ENCODE measurements at places on chromosomes 5 and 9.
A peak's percentile ranks its signal among the peaks of the same experiment; 100 is the strongest.

DNA sequence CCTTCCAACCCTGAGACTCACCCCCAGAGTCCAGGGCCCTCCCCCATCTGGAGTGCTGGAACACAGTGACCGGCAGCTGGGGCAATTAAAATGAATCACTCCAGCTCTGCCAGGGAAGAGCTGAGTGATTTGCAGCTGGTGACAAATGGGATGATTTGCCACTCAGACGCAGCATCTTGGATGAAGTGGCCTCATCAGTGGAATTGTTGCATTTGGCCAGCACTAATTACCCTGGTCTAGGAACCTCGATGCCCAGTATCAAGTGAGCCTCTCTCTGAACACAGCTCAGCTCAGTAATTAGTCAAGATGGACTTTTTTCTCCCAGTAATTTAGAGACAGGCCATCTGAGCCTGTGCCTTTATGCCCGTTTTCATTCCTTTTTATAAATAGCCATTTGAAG is 259.5 kb downstream of the GRIA1 start:
- DNase-seq = no peak

GRCh38 chr5:157343842-157344790 is 78.2 kb downstream of the CYFIP2 start:
- DNase-seq = no peak

DNA sequence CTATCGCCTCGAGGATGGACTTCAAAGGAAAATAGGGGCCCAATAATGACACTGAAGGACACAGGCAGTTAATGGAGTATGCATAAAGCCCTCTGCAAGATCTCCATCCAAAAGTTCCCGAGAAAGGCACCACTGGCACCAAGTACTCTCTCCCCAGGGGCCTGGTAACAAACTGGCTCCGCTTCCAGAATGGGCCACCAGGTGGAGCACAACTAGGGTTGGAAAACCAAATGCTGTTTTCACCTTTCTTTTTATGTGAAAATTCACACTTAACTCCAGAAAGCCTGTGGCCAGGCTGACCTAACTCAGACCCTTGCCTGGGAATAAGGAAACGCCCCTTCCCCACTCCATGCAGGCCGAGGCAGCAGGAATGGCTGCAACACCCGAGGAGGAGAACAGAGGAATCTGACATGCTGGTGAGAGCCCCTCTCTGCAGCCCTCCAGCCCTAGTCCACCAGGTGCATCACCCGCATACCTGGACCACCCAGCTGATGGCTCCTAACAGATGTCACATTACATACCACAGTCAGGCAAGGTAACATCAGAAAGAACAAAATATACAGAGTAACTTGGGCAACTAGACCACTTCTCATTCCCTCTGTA is 42.8 kb downstream of the CAMSAP1 start:
- DNase-seq = no peak

- DNase-seq = no peak
These were observed 178.9 kb downstream of the MSX2 start for GRCh38 chr5:174903172-174903732.

DNA sequence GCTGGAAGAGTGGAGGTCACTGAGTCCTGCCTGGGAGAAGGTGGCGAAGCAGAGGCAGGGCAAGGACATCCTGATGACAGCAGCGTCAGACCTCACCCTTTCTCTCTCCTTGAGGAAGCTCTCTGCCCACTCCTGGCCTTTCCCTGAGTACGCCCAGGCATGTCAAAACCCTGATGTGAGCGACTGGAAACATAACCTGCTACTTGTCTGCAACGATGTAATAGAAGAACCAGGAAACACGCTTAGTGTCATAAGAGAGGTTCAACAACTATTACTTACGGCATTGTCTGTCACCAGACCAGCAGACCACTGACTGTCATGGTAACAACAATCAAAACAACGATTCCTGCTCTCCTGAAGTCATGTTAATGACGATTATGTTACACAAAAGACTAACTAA is 152.4 kb downstream of the ACTL7B start:
- DNase-seq = no peak

- DNase-seq = no peak
These were observed at the start of gene ERGIC1 for GRCh38 chr5:172833686-172834414. TSS of gene ERGIC1 (plus strand) at chr5:172834251. CDS start at chr5:172834414, 163 bp downstream.

GRCh38 chr5:10480237-10480985 is 38.7 kb downstream of the ROPN1L start:
- DNase-seq = no peak

GRCh38 chr5:157115502-157115901 is 6.7 kb upstream of the HAVCR2 start:
- DNase-seq = no peak

GRCh38 chr5:72474046-72474500 is 33.1 kb downstream of the ZNF366 start:
- no peak for DNase-seq

GRCh38 chr5:109312695-109313094 is 97.1 kb downstream of the PJA2 start:
- DNase-seq = no peak

GRCh38 chr9:37174247-37174646 is 53.9 kb downstream of the ZCCHC7 start:
- no peak for DNase-seq

- DNase-seq = no peak
These were observed 380.1 kb downstream of the CTNND2 start for GRCh38 chr5:11524188-11524587.

DNA sequence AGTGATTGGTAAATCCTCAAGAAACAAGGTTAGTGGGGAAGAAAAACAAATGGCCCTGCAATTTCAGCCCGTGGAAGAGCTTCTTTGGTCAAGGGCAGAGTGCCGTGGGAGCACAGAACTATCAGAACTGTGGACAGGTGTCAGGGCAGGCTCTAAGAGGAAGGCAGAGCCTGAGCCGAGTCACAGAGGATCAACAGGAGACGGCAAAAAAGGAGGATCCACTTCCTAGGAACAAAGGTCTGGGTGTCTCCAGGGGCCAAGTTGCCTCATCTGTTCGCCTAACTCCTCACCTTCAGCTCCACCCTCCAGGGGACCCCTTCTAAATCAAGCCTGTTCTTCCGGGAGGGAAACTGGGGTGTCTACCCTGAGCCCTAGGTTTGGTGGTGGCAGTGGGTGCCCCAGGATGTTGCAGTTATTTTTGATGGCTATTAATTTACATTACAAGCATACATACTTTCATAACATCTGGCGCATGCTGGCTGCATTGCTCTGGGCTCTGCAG is 88.0 kb downstream of the FEM1C start:
- DNase-seq = no peak

- no peak for DNase-seq
These were observed 10.7 kb downstream of the TNFAIP8 start for GRCh38 chr5:119366540-119366881.

DNA sequence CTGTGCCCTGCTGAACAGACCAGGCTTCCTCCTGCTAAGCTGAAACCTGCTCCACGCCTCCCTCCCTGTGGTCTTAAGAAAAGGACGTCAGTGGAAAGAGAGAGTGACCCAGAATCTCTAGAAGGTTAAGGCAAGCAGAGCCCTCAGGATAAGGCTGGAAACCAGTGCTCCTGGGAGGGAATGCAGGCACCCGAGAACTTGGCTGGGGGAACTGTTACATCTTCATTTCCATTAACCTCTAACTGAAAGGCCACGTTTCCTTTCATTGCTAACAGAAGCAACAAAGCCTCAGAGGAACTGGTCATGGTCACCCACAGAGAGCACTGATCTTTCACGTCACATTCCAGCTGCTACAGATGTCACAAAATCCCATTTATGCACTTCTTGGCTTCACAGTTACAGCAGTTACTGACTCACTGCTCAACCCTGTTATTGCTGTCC is 26.1 kb upstream of the AKNA start:
- DNase-seq = no peak

DNA sequence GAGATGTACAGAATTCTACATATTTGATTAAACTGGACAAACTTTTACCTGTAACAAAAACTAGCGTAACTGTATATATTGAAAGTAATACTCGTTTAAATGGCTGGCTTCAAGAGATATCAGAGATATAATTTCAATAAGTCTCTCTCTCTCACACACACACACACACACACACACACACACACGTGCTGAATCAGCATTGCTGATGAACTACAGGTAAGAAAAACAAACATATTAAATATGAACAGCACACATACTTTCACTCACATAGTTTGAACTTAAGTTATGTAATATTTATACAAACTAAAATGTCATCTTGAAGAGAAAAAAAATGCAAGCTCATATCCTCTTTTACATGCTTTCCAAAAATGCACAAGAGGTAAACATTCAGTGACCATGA is 145.4 kb downstream of the BNC2 start:
- DNase-seq = no peak

- no peak for DNase-seq
These were observed 65.2 kb downstream of the TMC1 start for GRCh38 chr9:72586388-72587130.

- no peak for DNase-seq
These were observed 17.1 kb downstream of the IER5L start for GRCh38 chr9:129160712-129161533.

GRCh38 chr9:112124156-112124555 is 50.9 kb downstream of the SUSD1 start:
- no peak for DNase-seq

GRCh38 chr9:89655990-89656657 is 51.3 kb downstream of the GADD45G start:
- no peak for DNase-seq

DNA sequence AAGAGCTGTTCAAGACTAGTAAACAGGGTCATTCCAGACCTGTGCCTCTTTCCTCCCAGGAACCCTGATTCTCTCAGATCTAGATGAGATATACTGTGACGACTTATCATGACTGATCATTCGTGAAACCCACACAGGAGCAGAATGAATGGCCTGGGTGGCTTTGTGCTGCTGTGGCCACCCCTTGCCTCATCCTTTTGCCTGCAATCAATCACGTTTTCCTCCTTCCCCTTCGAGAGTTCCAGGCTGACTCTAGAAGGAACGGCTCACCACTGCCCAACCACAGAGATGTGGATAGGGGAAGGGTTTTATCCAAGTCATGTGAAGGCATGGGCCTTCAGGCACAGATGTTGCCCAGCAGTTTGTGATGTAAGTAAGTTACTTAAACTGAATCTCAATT is 5.8 kb downstream of the ANXA6 start:
- no peak for DNase-seq

DNA sequence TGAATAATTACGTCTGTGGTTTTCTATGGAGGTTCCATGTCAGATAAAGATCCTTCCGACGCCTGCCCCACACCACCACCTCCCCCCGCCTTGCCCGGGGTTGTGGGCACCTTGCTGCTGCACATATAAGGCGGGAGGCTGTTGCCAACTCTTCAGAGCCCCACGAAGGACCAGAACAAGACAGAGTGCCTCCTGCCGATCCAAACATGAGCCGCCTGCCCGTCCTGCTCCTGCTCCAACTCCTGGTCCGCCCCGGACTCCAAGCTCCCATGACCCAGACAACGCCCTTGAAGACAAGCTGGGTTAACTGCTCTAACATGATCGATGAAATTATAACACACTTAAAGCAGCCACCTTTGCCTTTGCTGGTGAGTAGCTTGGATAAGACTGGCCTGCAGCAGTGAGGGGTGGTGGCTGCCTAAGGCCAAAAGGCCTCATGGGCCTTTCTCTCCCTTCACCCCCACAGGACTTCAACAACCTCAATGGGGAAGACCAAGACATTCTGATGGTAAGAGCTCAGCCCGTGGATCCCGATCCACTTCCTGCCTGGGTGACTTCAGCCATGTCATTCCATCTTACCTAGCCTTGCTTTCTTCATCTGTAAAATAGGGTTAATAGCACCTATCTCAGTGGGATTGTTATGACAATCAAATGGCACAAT is at the start of gene IL3:
TSS of gene IL3 (plus strand) at position 155 of the 661 bp plus-strand sequence. CDS start at position 207, 52 bp downstream.
- no peak for DNase-seq

DNA sequence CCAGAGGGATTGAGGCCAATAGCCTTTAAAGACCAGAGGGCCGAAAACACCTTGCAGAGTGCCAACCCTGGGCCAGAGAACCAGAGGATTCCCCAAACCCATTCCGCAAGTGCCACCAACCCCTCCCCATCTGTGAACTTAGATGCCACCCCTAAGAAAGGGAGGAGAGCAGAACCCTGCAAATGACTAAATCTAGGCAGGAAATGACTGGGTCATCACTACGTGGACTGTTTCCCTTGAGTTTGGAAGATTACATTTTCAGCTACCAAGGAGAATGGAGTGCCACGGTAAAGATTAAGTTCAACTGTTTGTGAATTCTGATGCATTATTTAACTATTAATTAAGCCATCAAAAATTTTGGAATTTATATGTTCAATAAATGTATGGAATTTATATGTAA is 142.8 kb downstream of the ENC1 start:
- no peak for DNase-seq

- DNase-seq = no peak
These were observed 115.4 kb upstream of the KLF9 start for GRCh38 chr9:70529833-70530232.

- DNase-seq = no peak
These were observed 204.2 kb downstream of the TAF11L14 start for GRCh38 chr5:17838469-17838868.

- no peak for DNase-seq
These were observed 128.3 kb upstream of the CCNH start for GRCh38 chr5:87541033-87541432.

- DNase-seq = no peak
These were observed 30.7 kb downstream of the INVS start for GRCh38 chr9:100129772-100130171.

DNA sequence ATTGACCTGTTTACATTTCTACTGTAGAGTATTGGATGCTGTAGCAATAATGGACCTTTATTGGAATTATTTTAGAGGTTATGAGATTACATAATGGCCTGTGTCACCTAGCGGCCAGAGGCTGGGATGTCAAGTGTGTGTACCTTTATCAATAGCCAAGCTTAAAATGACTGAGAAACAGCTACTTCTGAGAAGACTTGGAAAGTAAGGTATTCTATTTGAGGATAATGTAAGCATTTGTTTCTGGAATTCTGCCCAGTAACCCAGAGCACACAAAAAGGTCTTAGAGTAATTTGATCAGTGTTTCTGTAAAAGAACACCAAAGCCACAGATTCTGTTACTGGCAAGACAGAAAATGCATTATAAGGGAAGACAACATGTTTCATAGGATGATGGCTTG is 116.8 kb downstream of the MACIR start:
- no peak for DNase-seq

GRCh38 chr5:57174890-57175510 is 1.1 kb downstream of the GPBP1 start:
- no peak for DNase-seq

- DNase-seq = peak; percentile 4
These were observed 61.1 kb downstream of the FRMD3 start for GRCh38 chr9:83477120-83477519.

DNA sequence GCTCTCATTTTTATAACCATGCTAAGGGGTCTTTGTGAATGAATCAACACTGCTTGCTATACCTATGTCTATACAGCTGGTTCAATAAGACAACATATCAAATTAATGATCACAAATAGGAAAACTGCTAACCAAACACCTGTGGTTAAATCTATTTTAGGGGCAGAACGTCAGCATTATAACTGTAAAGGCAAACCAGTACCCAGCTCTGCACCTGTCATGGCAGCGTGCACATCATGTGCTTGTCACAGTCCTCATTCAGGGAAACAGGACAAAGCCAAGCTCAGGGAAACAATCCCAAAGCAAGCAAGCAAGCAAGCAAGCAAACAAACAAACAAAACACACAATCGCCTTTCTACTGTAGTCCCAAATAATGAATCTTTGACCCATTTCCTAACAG is 277.7 kb upstream of the DAP start:
- DNase-seq = no peak

- DNase-seq = no peak
These were observed 9.5 kb downstream of the MTAP start for GRCh38 chr9:21811914-21812313.

Measured in NCI-H2081 treated with DMSO at 0.1 percent for 48 hours (cell line).